Myocyte (in vitro differentiated cells): ENCODE measurements at places on chromosomes 2 and 18. TPM values are rescaled to one million over a fixed set of nuclear protein-coding genes. Genes with fewer than 3 reads are reported as not detected.

DNA sequence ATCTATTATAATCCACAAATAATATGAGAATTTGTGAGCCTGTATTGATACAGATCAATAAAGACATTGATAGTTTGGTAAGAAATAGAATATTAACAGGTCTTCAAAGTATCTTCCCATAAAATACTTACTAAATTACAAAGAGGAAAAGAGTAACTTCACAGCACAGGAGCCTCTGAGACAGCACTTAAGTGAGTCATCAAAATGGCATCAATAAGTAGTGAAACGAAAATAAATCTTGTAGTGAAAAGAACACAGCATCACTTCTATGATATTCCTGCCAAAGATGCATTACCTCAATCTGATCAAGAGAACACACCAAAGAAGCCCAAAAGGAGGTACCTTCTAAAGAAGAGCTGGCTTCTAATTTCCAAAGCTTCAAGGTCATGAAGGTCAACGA lies 116.4 kb downstream of the CBLN2 start:
- peak; percentile 14 for DNase-seq

- no peak for DNase-seq
Measured at GRCh38 chr2:202079310-202079709, 6.3 kb downstream of the KIAA2012 start.

DNA sequence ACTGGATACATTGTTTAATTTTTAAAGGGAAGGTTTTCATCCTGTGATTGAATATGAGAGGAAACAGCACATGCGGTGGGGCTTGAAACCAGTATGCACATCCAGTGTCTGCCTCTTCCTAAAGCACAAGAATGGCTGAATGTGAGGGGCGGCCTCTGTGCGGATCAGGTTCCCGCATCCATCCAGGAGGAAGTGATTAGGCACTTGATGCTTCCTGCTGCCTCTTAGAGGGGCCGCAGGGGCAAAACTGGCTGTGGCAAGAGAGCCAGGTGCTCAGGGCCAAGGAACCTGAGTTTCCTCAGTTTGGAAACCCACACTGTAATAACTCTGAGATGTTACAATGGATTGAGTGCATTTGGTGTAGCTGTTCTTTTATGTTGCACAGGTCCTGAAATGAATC lies 48.8 kb downstream of the THNSL2 start:
- no peak for DNase-seq

DNA sequence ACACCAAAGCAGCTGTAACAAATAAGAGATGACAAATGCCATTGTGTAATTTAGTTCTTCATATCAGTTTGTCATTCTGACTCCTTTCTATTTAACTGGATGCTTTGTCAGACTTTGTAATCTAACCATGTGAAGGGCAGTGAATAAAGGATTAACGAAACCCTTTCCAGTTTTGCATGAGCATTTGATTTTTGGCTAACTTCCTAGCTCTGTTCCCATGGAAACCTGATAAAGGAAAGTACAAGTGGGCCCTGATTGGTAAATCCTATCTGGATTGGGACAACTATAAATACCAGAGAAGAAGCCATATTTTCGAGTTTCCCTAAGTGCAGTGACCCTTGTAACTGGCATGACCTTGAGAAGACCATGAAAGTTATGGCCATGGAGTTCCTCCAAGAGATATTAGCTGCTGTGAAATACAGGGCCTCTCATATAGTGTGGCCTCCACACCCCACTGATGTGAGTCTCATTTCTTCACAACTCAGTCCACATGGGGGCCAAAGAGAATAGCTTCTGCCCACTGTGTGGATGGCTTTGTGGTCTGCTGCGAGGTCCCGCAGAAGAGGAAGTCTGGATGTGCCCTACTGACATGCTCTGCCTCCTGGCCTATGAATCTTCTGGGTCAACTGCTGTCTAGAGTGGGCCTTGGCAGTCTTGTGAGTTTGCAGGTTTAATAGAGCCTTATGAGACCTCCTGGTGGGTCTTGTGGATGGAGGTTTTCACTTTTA lies 38.2 kb upstream of the CYP1B1 start:
- no peak for DNase-seq

DNA sequence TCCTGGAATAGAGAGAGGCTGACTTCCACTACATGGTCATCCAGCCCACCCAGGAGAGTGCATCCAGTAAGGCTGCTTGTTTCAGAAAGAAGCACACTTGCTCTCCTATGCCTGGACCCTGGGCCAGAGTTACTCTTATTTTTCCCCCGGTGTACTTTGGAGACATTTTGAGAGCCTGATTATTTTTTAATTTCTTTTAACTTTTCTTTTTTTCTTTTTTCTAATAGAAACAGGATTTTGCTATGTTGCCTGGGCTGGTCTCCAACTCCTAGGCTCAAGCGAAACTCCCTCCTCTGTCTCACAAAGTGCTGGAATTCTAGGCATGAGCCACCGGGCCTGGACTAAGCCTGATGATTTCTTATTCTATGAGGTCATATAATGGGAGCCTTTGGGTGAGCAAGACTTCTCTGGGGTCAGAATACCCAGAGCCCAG lies 62.2 kb downstream of the RPL37A start:
- DNase-seq, result peak; percentile 50

GRCh38 chr2:7572450-7572849 lies 655.2 kb downstream of the RNF144A start:
- no peak for DNase-seq

GRCh38 chr18:2723207-2723606 lies 67.7 kb downstream of the SMCHD1 start:
- DNase-seq, result peak; percentile 3

GRCh38 chr2:11377928-11378545 lies 33.6 kb upstream of the ROCK2 start:
- DNase-seq, result peak; percentile 27

DNA sequence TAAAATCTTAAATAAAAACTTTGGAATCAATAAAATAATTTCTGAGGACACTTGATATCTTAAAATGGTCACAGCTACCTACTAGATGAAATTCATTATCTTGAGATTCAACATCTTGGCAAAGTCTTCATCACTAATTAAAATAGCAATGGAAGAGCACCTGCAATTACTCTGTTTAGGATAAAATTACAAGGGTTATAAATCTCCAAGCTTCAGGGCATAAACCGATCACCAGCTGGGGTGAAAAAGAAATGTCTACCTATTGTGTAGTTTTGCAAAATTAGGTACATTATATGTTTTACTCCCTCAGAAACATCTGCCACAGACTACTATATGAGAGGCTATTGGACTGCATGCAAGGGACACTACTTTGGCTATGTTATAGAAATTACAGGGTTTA lies 327.1 kb downstream of the CCDC178 start:
- no peak for DNase-seq

GRCh38 chr2:241230435-241230834 lies 42.0 kb downstream of the ANO7 start:
- no peak for DNase-seq

DNA sequence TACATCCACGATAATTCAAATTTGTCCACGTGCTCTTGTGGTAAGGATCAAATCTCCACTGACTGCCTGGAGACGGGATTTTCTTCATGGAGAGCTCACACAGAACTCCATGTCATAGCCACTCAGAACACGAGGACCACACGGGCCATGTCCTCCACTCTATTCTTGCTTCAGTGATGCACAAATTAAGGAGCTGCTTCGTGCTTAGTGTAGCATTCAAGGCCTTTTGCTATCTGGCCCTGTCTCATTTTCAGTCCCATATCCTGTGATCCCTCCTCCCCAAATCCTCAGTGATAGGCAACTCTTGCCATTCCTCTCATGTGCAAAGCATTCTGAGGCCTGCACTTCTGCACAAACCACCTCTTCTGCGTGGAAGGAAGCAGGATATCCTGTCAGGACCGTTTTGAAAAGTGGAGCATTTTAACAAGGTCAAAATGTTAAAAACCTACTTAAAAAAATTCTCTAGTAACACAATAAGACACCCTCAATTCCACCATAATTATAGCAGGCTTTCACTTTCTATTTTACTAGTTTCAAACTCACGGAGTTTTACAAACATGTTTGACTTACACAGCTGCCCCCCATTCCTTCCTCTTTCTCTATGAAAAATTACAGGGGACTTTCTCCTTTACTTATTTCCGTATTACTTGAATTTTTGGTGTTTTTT lies 35.2 kb downstream of the ST3GAL5 start:
- DNase-seq, result no peak

GRCh38 chr2:219461669-219462068 lies 27.0 kb downstream of the SPEG start:
- no peak for DNase-seq

DNA sequence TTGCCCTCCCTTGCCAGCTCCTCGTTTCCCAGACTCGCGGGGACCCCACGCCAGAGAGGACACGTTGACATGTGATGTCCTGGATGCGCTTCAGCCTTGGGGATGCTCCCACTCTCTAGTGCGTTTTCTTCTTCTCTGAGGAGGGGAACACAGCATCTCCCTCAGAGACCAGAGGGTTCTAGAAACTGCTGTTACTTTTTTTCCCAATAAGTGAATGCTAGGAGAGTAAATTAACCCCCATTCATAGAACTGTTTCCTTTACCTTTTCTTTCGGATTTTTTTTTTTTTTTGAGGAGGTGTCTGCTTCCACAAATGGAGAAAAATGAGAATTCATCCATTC lies 370 bp upstream of the EFEMP1 start:
- DNase-seq, result no peak

DNA sequence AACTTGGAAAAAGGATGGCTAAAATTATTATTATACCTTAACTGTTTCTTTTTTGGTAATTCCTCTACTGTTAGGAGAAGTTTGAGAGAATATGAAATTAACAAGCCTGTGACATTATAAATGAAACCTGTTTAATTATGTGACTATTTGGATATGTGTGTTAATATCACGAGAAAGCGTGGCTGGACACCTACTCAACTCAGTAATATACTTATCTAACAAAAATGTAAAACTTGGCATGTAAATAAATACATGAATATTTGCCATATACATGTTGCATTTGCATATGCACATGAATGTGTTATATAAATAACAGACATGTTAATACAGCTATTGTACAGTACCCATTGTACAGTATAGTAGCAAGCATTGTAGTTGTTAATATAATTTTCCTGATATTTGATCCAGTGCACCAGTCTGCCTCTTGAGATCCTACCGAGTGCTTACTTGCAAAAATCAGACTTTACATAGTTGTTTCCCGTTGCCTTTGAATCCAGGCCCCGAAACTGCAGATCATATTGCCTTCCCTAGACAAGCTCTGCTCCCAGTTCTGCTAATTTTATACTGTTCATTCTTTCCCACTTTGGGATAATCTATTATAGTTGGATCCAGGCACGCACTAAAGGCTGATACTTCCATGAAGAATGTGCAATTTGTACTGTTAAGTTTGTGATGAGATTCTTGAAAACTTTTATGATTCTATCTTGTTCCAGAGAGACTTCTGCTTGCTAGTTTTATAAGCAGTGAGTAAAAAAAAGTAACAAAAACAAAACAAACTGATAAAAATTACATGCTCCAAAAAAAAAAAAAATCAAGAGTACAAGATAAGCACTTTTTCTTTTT lies 395.6 kb downstream of the ARHGAP15 start:
- DNase-seq, result peak; percentile 69

GRCh38 chr2:114550895-114551793 lies 108.7 kb downstream of the DPP10 start:
- peak; percentile 1 for DNase-seq

- no peak for DNase-seq
Measured at GRCh38 chr18:27636576-27637085, 451.5 kb upstream of the CHST9 start.

GRCh38 chr18:48134609-48135008 lies 204.2 kb upstream of the SMAD2 start:
- no peak for DNase-seq

GRCh38 chr2:125471963-125472362 lies 1184.0 kb upstream of the GYPC start:
- DNase-seq, result peak; percentile 64

GRCh38 chr2:206716623-206717022 lies 1.6 kb downstream of the DYTN start:
- no peak for DNase-seq

DNA sequence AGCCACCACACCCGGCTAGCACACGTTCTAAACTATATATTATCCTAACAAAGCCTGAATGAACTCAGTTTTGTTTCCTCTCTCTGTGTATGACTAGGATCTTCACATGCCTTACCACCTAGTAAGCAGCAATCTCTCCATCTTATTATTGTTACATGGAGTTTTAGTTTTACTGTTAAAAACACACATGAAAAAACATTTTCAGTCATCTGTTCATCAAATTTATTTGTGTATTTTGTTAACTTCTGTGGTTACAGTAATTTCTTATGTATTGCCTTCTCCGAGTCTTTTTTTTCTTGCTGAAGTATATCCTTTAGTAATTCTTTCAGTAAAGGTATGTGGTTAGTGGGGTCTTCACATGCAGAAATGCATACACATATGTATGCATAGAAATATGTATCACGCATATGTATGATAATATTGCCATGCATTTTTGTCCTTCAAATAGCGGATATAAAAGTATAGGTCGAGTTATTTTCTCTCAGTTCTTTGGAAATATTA lies 31.4 kb downstream of the ANO7 start:
- DNase-seq, result no peak

- no peak for DNase-seq
Measured at GRCh38 chr18:9919564-9920232, 5.9 kb downstream of the VAPA start.

GRCh38 chr2:187266147-187266546 lies 181.9 kb downstream of the CALCRL start:
- DNase-seq, result no peak

DNA sequence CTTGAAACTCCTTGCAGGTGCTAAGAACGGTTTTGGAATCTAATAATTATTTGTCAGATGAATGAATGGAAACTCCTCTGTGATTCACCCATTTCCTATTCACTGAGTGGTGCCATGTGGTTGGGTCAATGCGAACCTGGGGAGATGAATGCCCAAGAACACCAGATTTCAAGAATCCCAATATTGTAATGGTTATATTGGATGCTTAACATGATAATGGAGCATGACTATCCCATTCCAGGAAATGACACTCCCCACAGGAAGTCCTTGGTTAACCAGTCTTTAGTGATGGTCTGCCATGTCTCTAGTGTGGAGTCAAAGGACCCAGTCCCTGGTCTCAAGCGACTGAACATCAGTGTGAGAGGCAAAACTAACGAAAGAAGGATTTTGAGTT lies 67.9 kb upstream of the ST3GAL5 start:
- peak; percentile 74 for DNase-seq

The ZDBF2 gene
- 23.4 and 30.1 TPM in 2 replicates for total RNA-seq

The OTOS gene
- not detected in 2 replicates for total RNA-seq

The CD8B2 gene
- total RNA-seq, result not detected in 2 replicates

The CDH7 gene
- 0.10 TPM in 1 of 2 replicates, not detected in the other for total RNA-seq

The EGR4 gene
- total RNA-seq, result not detected in 2 replicates

The CFAP65 gene
- total RNA-seq, result 0.05 TPM in 1 of 2 replicates, not detected in the other

The RTKN gene
- total RNA-seq, result 43.3 and 56.6 TPM in 2 replicates

The SERPINB13 gene
- not detected in 2 replicates for total RNA-seq

The TRIM43 gene
- total RNA-seq, result not detected in 2 replicates

The EML6 gene
- 3.5 and 29.7 TPM in 2 replicates for total RNA-seq

The LIPG gene
- total RNA-seq, result 3.0 TPM in 2 replicates

The SNRPD1 gene
- 15.1 and 15.6 TPM in 2 replicates for total RNA-seq

The IL37 gene
- not detected in 2 replicates for total RNA-seq

The TLX2 gene
- 0.13 TPM in 1 of 2 replicates, not detected in the other for total RNA-seq
